ENCODE measurements at places on chromosomes 5 and 9.

DNA sequence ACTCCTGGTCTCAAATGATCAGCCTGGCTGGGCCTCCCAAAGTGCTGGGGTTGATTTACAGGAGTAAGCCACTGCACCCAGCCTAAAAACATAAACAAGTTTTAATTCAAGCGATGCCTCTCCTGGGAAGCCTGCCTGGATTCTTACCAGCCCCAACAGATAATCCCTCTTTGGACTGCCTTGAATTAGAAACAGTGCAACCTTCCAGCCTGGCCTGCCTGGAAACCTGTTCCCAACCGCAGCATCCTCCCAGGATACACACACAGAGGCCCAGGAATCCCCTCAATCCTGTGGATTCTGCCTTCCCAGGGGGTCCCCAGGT, 19.2 kb downstream of the PTGES start:
- no peak for DNase-seq

- no peak for DNase-seq
Observed at GRCh38 chr9:70444904-70445303, 30.4 kb upstream of the KLF9 start.

DNA sequence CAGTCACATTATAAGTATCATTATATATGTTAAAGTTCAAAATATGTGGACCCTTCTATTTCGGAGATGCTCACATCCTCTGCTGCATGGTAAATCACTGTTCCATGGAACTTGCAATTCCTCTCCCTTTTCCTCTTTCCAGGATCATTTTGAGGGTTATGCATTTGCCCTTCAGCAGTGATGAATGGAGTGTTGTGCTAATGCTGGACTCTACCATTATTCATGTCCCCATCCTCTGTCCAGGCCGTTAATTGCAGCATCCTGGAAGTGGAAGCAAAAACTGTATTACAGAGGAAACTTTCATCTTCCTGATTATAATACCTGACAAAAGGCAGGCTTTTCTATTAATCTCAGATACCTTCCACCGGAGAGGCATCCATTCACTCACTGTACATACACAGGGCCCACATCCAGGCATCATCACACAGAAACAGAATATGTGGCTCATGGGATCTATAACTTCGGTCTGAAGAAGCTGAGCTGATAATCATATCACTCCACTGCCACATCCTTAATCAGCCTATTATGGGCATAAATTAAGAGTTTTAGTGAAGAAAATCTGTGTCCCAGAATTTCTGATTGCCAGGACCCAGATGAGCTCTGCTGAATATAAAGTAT, 65.0 kb upstream of the ACO1 start:
- no peak for DNase-seq

GRCh38 chr5:11477786-11478185, 426.5 kb downstream of the CTNND2 start:
- DNase-seq: no peak

DNA sequence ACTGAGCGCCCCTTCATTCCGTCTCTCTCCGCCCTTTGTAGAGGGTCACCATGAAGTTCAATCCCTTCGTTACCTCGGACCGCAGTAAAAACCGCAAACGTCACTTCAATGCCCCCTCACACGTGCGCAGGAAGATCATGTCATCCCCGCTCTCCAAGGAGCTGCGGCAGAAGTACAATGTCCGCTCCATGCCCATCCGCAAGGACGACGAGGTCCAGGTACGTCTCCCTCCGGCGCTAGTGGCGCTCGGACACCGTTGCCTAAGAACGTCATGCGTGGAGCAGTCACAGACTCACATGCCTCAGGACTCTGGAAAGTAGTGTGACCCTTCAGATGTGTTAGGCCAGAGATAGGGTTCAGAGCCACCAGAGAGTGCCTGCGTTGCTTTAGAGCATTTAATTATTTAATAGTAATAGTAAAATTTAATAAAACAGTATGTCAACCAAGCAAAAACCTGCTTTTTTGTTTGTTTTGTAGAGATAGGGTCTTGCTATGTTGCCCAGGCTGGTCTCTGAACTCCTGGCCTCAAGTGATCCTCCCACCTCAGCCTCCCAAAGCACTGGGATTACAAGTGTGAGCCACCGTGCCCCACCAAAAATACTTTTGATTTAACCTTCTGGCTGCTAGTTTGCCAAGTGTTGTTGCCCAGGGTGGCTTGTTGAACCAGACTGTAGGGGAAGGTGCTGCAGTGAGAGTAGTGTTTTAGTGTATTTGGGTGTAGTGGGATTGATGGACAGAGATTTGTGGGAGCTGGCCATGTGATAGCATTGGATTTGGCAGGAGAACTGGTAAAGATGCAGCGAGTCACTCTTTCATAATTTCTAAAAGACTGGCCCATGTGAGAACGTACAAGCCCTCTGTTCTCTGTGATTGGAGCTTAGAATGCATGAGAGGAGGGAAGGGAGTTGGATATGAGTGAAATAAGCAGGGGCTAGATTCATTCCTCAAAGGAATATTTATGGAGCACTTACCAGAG, 888 bp downstream of the RPL26L1 start:
- no peak for DNase-seq

DNA sequence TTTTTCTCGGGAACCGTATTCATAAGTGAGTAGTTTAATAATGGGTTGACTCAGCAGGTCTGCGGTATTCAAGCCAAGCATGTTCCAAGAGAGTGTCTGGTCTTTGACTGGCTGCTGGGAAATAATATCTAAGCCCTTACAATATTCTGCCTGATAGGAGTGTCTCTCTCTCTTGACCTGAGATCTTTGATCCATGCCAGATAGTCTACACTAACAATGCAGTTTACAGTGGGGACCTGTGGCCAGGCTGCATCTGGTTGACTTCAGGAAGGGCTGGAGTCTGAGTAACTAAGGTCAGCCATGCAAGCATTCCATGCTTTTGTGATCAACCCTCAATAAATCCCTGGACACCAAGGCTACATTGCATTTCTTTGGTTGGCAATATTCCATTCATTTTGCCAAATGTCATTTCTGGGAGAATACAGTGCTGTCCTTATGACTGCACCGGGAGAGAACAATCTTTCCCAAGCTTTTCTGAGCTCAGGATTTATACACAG, 195.5 kb downstream of the SEMA5A start:
- no peak for DNase-seq

DNA sequence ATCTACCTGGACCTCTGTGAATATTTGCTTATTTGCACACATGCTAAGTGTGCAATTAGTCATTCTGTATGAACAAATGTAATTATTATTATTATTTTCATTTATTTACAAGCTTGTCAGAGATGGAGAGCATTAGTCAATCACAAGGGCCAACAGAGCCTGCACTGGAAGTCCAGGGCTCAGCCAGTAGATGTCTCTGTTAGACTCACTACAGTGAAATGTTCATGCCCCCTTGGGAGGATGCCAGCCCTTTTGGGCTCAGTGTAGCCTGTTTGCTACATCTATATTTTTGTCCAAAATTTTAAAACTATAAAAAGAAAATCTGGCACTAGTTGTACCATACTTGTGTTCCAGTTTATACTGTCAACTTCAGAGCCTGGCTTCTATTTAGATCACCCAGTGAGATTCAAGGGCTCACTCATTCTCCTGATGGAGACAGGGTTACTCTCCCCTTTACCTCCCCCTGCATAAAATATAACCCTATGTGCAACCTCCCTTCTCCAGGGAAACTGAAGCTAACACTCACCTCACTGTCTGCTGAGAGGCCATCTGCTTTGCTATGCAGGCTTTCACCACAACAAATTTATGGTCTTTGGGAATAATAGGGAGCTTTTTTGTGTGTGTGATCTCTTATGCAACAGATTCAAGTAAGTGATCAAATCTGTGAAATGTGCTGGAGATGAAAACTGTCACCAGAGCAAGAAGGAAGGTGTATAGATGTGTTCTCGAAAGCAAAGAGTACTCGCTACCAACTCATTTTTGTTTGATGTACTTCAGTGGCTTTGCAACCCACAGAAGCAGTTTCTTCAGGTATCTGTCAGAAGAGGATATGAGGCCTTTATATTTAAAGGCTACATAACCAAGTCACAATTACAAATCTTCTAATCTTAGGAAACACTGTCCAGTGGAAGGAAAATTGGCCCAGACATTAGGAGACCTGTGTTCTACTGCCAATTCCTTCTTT, 99.9 kb upstream of the TLE4 start:
- DNase-seq: no peak

DNA sequence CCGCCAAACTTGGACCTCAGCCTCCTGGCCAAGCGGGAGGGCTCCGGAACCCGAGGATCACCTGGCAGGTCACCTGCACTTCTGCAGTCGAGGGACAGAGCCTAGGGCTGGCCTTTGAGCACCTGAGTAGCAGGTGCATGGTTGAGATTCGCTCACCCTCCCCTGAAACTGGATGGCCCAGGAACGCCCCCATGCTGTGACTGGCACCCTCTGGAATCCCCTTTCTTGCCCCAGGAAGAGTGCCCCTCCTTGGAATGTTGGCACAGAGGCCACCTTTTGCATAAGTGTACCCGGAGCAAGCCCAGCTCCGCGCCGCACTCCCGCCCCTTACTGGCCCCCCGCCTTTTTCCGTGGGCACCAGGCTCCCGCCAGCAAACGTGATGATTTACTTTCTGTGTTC, 112.5 kb upstream of the IER5L start:
- DNase-seq: no peak

DNA sequence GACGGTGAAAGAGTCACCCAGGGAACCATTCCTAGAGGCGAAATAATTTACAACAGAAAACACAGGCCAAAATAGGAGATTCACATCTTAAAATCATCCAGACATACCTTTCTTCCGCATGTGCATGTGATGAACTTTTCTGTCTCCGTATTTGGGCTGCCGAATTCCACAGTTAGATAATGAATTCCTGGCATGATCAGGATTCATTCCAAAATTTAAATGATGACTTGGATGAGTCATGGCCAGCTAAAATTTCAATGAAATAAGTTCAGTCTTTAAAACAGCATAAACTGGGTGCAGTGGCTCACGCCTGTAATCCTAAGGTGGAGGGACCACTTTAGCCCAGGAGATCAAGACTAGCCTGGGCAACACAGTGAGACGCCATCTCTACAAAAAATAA, 82.7 kb downstream of the DROSHA start:
- DNase-seq: no peak

GRCh38 chr5:84063041-84063440, 321.6 kb downstream of the EDIL3 start:
- no peak for DNase-seq

GRCh38 chr9:109319017-109319625, 1.7 kb downstream of the EPB41L4B start:
- no peak for DNase-seq

Data from stimulated activated CD8-positive, alpha-beta memory T cell treated with anti-CD3 and anti-CD28 coated beads, Interleukin-7, amount 100 ng/mL, for 1 hour (primary cell).